ENCODE measurements at places on chromosomes 3 and 15. TPM values are rescaled to one million over a fixed set of nuclear protein-coding genes. Genes with fewer than 3 reads are reported as not detected.

The DCBLD2 gene
- 26.3 TPM for polyA plus RNA-seq

The HCLS1 gene
- 9.9 TPM for polyA plus RNA-seq

The ROBO2 gene
- polyA plus RNA-seq, result 2.9 TPM

The ATP13A4 gene
- polyA plus RNA-seq, result 0.72 TPM

The LRRIQ4 gene
- not detected for polyA plus RNA-seq

The PYDC2 gene
- not detected for polyA plus RNA-seq

The TIMP4 gene
- 2.1 TPM for polyA plus RNA-seq

The UTS2B gene
- polyA plus RNA-seq, result 0.19 TPM

The NR2E3 gene
- 9.0 TPM for polyA plus RNA-seq

The CILP gene
- polyA plus RNA-seq, result 20.6 TPM

GRCh38 chr3:63248015-63248414 lies 30.1 kb upstream of the SYNPR start:
- no peak for DNase-seq

- no peak for DNase-seq
Observed at GRCh38 chr3:125185805-125186204, 26.7 kb downstream of the SLC12A8 start.

- DNase-seq, result no peak
Observed at GRCh38 chr3:195269375-195270078, 1.4 kb downstream of the XXYLT1 start.

DNA sequence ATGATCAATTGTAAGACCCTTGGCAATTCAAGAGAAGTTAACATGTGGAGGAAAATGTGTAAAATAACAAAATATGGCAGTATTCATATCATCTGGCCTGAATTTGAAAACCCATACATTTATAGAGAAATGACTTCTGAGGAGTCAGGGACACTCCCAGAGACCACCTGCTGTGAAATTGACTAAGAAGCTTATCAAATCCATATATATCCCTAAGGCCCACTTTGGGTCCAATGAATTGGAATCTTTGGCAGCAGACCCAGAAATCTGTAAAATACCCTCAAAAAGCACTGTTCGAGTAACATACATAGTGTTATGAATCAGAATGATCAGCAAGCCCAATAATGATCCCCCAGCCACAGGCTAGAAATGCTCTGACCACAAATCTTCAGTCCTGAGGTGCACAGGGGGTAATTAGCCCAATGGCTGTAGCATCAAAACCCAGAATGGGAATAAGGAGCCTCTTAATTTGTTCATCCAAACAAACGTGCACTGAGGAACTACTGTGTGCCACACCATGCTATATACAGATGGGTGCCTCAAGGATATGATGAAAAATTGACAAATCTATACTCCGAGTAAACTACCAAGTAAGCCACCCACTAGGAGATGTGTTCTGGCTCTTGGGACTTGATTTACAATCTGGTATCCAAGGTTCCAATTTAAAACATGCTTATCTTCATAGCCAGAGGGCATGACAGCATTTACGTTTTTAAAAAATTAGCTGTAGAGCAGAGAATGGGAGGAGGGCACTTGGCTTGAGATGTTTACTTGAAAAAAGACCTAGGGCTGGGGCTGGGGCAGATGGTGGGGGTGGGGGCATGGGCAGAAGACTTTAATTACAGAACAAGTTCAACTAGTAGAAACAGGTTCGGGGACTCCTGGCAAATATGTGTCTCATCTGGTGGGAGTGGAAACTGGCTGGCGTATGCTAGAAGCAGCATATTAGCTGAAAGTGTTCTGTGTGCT lies 9.1 kb upstream of the ARHGEF3 start:
- DNase-seq, result no peak

DNA sequence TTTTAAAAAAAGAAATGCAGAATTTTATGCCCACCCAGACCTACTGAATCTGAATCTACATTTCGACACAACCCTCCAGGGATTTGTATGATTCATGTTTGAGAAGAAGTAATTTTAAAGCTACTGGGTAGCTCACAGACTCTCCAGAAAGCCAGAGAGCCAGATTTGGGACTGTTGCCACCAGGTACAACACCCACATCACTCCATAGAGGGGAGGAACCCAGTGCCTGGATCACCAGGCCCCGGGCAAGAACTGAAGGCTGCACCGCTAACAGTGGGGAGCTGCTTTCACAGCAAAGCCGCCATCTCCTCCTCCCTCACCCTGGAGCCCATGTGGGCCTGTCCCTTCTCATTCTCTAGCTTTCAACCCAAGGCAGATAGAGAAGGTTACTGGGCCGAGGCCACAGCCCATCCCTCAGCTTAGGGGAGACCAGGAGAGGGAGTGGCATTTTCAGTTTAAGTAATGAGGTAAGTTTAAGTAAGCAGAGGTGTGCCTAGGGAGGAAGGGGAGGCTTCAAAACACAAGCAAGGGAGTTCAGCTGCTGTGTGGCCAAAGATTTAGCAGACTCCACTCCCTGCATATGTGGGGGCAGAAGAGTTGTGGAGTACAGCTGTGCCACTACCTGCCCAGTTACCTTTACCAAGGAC lies 109.8 kb downstream of the IL12A start:
- DNase-seq, result no peak

DNA sequence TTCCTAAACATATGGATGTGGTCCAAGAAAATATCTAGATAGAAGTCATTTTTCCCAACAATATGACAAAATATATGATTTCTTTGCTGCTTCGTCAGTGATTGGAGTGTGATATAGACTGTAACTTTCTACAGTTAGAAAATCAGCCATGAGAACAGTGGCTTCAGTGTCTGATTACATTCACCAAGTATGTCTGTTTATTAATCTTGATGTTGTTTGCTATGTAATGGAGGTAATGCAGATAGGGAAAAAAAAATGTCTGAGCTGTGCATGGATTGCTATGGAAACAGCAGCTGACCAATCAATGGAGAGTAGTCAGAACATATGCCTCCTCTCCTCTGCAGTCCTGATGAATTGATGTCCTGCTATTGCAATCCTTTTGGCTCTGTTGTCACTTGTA lies 72.3 kb upstream of the GAP43 start:
- DNase-seq, result peak; percentile 26

- no peak for DNase-seq
Observed at GRCh38 chr3:116579840-116580239, 129.7 kb upstream of the TUSC7 start.

DNA sequence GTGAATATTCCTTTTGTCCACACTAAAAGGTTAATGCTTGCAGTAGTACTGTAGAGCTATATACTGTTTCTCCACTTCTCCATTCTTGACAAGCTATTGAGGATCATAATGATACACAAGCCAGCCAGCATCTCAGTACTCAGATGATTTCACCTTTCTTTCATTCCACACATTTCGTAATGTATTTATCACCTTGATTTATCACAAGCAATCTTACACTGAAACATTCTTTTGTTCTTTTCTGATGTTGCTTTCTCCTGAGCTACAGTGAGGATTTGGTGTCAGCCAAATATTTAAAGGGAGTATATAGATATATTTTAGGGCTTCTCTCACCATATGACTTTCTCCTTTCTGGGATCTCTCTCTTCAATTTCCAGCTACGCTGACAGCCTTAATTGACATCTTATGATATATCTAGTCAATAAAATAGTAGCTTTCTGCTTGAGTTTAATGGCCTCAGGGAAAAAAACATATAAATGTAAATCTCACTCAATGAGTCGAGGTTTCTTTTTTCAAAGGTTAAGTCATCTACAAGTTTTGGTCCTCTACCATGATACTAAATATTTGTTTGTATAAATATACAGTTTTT lies 1327.0 kb downstream of the NSUN3 start:
- DNase-seq, result no peak

GRCh38 chr3:107142786-107143575 lies 234.3 kb upstream of the CCDC54 start:
- peak; percentile 56 for DNase-seq

- no peak for DNase-seq
Observed at GRCh38 chr3:71759401-71759800, 5.7 kb downstream of the GPR27 start.

GRCh38 chr15:65939901-65940617 lies 70.8 kb downstream of the RAB11A start:
- no peak for DNase-seq

DNA sequence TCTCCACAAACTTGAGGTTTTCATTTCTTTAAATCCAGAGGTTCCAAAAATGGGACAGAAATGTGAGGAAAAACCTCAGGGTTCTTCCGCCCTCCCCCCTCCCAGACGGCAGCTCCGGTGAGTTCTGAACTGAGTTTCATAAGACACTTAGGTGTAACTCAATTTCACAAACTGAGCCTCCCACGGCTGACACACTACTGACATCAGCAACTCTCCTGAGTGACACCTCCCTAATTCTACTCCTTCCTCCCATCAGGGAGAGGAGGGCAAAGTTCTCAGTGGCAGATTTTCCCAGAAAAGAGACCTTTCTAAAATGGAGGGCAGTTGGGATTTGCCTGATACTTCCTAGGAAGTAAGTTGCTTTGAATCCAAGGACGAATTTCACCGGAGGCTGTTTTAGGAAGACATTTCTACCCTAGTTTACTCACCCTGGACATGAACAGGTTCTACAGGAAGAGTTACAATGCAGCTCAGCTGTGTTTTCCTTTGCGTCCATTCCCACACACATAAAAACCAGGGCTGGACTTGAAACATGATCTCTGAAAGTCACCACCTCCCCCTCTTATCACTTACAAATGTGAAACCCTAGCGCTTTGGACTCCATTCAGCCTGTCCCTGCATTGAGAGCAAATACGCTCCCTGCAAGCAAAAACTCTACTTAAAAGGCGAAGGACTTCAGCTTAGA lies 78.1 kb upstream of the LMOD3 start:
- no peak for DNase-seq

DNA sequence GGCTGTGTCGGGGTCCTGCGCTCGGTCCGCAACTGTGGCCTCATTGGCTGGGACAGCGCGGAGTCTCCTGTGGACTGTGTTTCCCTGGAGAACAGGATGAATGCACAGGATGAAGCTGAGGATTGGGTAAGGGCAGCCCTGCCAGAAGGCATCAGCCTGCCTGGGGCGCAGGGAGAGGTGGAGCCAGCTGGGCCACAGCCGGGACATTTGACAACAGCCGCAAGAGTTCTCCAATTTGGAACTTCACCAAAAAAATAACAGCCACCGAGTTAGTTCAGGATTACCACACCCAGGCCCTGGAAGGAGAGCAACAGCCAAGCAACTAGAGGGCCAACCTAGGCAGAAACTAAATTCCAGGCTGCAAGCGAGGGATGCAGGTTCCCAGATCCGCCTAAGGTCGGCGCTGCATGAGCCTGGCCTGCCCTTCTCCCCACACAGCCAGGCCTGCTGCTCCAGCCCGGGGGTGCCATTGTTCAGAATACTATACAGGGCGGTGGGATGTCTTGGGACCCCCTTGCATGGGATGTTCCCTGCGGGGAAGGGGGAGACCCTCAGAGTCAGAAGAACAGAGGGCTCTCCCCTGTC lies 229.3 kb downstream of the OCA2 start:
- peak; percentile 20 for DNase-seq

DNA sequence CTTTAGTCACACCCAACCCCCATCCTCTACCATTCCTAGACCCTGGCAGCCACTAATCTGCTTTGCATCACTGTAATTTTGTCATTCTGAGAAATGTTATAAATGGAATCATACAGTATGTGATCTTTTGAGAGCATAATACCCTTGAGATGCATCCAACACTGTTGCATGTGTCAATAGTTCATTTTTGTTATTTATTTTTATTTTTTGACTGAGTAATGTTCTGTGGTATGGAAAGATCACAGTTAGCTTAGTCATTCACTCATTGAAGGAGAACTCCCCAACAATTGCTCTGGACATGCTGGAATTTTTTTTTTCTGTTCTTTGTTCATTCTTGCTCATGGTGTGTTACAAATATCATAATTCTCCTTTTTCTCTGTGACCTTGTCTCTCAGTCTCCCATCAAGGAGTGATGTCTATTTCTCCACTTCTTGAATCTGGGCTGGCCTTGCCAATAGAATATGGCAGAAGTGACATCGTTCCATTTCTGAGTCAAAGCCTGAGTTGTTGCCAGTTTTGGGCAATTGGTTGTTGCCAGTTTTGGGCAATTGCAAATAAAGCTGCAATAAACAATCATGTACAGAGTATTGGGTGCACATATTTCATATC lies 6.8 kb upstream of the ADPGK start:
- DNase-seq, result no peak

DNA sequence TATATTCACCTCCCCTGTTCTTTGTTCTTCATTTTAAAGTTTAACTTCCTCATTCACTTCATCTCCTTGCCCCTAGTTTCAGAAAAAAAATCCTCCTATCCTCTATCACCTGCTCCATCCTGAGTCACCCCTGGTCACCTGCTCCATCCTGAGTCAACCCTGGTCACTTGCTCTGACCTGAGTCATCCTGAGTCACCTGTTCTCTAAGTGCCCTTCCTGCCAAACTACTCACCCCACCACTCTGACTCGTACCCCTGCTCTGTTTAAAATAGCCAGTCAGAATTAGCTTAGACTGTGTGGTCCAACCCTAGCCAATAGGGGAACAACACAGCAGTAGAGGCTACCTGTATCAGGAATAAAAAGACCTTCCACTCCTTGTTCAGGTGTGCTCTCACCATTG lies 716.9 kb downstream of the ZBBX start:
- no peak for DNase-seq

GRCh38 chr15:45179221-45179985 lies 8.4 kb downstream of the SHF start:
- no peak for DNase-seq

- DNase-seq, result no peak
Observed at GRCh38 chr15:72727154-72727553, 41.1 kb downstream of the BBS4 start.

DNA sequence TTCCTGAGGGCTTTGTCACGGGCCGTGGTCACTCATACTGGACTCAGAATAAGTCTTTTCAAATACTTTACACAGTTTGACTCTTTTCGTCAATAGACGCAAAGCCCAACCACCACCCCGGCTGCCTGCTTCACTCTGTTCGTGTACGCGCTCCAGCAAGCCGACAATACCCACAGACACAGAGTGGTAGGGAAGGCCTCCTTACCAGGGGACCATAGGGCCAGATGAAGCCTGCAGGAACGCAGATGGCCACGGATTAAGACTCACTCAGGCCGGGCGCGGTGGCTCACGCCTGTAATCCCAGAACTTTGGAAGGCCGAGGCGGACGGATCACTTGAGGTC lies 29.7 kb downstream of the EFCAB12 start:
- DNase-seq, result no peak
